ENCODE measurements at places on chromosomes 7 and 10. TPM values are rescaled to one million over a fixed set of nuclear protein-coding genes. Genes with fewer than 3 reads are reported as not detected.

Gene HIBADH
- 47.0 TPM for polyA plus RNA-seq

DNA sequence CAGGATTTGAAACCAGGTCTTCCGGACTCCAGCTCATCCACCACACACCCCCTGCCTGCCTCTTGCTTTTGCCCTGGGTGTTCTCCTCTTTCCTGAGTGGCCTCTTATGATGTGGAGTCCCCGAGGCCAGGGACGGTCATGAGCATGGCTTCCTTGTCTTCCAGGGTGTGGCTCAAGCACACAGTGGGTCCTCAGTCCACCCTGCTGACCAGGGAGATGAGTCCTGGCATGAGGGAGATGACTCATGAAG is 32.8 kb downstream of the DNAJB12 start:
- no peak for DNase-seq

GRCh38 chr7:80420876-80421275 is 91.0 kb downstream of the GNAT3 start:
- no peak for DNase-seq

Gene WEE2
- polyA plus RNA-seq: not detected

Measured in urinary bladder (tissue), 4 donors.